ENCODE measurements at places on chromosomes 1 and 21. TPM values are rescaled to one million over a fixed set of nuclear protein-coding genes. Genes with fewer than 3 reads are reported as not detected.
A peak's percentile ranks its signal among the peaks of the same experiment; 100 is the strongest.

The FLVCR1 gene
- 69.4 TPM for total RNA-seq

The ARMH1 gene
- 0.78 TPM for total RNA-seq

The S100B gene
- 0.34 TPM for total RNA-seq

The CYP4A22 gene
- not detected for total RNA-seq

The C8A gene
- 0.13 TPM for total RNA-seq

DNA sequence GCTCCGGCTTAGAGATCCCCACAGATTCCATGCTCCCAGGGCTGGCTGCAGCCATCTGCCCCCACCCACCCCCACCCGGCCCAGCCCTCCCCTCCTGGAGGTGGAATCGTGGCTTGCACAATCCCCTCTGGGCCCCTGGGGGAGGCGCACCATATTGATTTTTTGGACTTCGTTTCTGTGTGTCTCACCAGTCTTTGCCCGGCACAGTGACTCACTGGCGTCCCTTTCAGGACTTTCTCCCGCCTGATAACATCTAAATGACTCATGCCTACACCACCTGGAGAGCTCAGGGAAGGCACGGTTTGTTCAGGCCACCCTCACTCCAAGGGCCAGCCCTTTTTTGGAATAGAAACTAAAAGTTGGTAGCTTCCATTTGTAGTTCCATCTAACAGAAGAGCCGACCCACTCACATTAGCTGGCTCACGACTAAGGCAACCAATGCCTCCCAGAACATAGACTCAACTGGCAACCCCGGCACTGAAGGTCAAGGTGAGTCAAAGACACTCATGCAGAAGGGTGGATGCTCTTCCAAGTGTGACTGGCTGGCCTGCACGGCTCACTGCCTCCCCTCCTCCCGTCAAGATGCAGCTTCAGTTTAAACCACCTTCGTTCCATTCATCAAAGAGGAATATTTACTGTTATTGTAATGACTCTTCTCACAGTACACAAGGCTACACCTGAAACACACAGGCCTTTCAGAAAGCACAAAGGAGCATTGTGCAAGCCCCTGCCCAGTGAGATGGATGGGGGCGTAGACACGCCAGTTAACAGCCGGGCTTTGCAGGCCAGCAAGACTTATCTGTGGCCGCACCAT is 18.1 kb upstream of the ETS2 start:
- H3K4me1 ChIP-seq = peaks cover 27% of the 10 kb centered on the region
- no peak for DNase-seq
- no peaks in the 10 kb centered on the region for H3K27me3 ChIP-seq
- H3K4me3 ChIP-seq = no peak overlapping the region

- H3K4me1 ChIP-seq = peaks cover 7% of the 10 kb centered on the region
- no peaks in the 10 kb centered on the region for H3K36me3 ChIP-seq
- DNase-seq = no peak
- no peak overlapping the region for H3K27ac ChIP-seq
Measured at GRCh38 chr1:214901718-214902117, 180.8 kb upstream of the KCNK2 start.

GRCh38 chr1:156115514-156116374 is 1.2 kb downstream of the LMNA start:
- peak overlapping the region; percentile 93 for H3K4me3 ChIP-seq
- DNase-seq = peak; percentile 59

DNA sequence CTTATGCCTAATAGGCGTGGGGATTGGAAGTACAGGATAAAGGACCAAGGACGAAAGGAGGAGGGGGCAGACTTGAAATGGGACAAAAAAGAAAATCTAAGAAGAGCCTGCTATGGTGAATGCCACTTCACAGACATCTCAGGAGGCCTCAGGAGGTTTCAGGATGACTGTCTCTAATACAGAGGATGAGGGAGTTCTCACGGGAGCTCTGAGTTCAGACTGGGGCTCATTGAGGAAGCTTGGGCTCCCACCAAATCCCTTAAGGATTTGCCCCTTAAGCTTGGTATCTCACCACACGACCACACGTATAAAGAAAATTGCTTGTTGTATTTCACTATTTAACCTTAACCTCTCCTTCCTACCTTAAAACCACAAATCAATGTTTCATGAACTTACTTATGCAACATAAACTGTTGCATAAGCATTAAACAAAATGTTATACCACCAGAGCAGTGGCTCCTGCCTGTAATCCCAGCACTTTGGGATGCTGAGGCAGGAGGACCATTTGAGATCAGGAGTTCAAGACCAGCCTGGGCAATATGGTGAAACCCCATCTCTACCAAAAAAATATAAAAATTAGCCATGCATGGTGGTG is 12.4 kb downstream of the SLC30A1 start:
- no peak overlapping the region for H3K4me3 ChIP-seq
- no peaks in the 10 kb centered on the region for H3K27me3 ChIP-seq
- no peaks in the 10 kb centered on the region for H3K4me1 ChIP-seq
- no peak for DNase-seq

- DNase-seq = no peak
- H3K4me3 ChIP-seq = no peak overlapping the region
- H3K27me3 ChIP-seq = peaks cover 28% of the 10 kb centered on the region
- H3K27ac ChIP-seq = no peak overlapping the region
- H3K4me1 ChIP-seq = 0 out of 2 replicates have a peak, but pooled peaks cover 4% of the 10 kb centered on the region
- no peaks in the 10 kb centered on the region for H3K36me3 ChIP-seq
Measured at GRCh38 chr21:37032877-37033471, 26.5 kb downstream of the RIPPLY3 start.

DNA sequence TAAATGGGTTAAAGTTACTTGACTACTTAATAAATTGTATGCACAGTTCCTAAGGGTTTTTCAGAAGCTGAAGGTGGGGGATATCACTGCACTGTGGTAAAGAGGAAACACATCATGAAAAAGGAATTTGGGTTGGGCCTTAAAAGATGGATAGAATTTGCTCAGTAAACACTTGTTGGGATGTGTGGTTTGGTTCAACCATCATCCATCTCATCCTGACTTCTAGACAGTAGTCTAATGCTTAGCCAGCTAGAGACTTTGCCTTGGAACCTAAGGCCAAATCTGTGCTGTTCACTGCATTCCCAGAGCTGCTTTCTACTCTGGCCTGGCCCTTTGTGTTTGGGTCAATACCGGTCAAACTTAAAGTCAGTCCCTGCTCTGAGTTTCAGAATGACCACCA is 30.6 kb downstream of the LY9 start:
- peaks cover 3% of the 10 kb centered on the region for H3K4me1 ChIP-seq
- no peaks in the 10 kb centered on the region for H3K36me3 ChIP-seq
- no peak overlapping the region for H3K27ac ChIP-seq
- no peak for DNase-seq
- H3K4me3 ChIP-seq = no peak overlapping the region

DNA sequence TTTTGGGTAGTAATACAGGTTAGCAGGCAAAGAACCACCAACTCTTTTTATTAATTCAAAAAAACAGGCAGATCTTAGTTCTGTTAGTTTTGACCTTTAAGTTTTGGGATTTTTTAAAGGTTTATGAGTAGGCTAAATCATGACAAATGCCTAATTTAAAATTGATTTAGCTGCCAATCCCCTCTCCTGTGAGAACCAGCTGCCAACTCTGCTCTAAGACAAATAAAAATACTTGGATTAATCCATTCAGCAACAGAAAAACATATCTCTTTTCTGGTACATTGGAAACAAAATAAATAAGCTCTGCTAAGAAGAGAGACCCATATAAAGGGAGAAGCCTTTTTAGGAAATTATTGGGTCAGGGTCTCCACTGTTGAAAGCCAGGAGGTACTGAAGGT is 160.8 kb downstream of the NTMT2 start:
- H3K27ac ChIP-seq = no peak overlapping the region
- H3K27me3 ChIP-seq = 0 out of 2 replicates have a peak, but pooled peaks cover 4% of the 10 kb centered on the region
- no peaks in the 10 kb centered on the region for H3K36me3 ChIP-seq
- no peak overlapping the region for H3K4me3 ChIP-seq
- peaks cover 2% of the 10 kb centered on the region for H3K4me1 ChIP-seq

GRCh38 chr1:230760360-230760827 is 13.2 kb downstream of the CAPN9 start:
- H3K4me3 ChIP-seq = no peak overlapping the region
- peaks cover 4% of the 10 kb centered on the region for H3K4me1 ChIP-seq

DNA sequence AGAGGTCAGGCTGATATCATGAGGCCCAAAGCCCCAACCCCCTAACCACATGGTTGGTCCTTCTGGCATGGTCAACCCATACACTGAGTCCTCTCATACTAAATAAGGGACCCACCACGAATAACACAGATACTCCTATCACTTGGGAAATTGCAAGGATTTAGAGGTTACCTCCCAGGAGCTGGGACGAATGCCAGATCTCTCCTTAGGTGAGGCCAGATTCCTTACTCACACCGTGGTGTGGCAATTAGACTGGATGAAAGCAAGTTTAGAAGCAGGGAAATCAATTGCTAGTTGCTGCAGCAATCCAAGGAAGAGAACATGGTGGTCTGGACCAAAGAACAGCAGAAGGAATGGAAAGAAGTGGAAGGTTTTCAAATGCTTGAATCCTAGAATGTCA is 60.1 kb downstream of the IER5 start:
- no peaks in the 10 kb centered on the region for H3K36me3 ChIP-seq
- H3K27me3 ChIP-seq = peaks cover 11% of the 10 kb centered on the region
- H3K4me3 ChIP-seq = no peak overlapping the region
- DNase-seq = no peak
- H3K27ac ChIP-seq = no peak overlapping the region

GRCh38 chr1:45009296-45009865 is 1.7 kb downstream of the HECTD3 start:
- H3K4me3 ChIP-seq = peak overlapping the region; percentile 79
- peaks cover 5% of the 10 kb centered on the region for H3K27me3 ChIP-seq
- H3K27ac ChIP-seq = no peak overlapping the region
- H3K4me1 ChIP-seq = peaks cover 20% of the 10 kb centered on the region
- DNase-seq = no peak
- H3K36me3 ChIP-seq = peaks cover 13% of the 10 kb centered on the region

DNA sequence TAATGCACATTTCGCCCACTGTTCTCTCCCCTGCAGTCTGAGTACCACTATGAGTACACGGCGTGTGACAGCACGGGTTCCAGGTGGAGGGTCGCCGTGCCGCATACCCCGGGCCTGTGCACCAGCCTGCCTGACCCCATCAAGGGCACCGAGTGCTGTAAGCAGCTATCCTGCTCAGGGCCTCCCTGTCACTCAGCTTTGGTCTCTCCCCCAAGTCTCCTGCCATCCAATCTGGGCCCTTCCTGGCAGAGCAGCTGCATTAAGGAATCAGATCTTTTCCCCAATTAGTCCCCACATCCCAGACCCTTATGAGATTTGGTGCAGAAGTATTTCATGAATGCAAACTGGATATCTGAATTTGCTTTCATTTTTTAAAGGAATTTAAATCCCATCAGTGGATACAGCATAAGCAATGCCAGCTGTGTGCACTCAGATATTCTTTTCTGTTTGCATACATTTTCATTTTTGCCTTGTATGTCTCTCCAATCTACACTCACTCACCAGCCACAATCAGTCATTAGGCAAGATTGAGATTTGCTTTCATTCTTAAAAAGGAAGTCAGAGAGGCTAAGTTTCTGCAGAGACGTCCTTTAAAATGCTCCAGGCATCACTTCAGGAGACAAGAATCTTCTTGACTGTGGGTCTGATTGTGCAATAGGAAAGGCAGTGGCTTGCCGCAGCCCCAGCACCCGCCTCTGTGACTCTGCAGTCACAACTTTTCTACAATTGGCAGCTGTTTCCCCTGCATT is 48.1 kb downstream of the ELAPOR1 start:
- no peak overlapping the region for H3K27ac ChIP-seq
- no peak for DNase-seq
- no peak overlapping the region for H3K4me3 ChIP-seq
- H3K36me3 ChIP-seq = no peaks in the 10 kb centered on the region
- no peaks in the 10 kb centered on the region for H3K27me3 ChIP-seq
